ENCODE measurements at places on chromosomes 3 and 15.

GRCh38 chr15:89824607-89824867, 9.9 kb upstream of the ANPEP start:
- H3K4me1 ChIP-seq: no peaks in the 10 kb centered on the region
- H3K27me3 ChIP-seq: no peaks in the 10 kb centered on the region
- H3K27ac ChIP-seq: no peak overlapping the region
- no peak overlapping the region for H3K4me3 ChIP-seq

DNA sequence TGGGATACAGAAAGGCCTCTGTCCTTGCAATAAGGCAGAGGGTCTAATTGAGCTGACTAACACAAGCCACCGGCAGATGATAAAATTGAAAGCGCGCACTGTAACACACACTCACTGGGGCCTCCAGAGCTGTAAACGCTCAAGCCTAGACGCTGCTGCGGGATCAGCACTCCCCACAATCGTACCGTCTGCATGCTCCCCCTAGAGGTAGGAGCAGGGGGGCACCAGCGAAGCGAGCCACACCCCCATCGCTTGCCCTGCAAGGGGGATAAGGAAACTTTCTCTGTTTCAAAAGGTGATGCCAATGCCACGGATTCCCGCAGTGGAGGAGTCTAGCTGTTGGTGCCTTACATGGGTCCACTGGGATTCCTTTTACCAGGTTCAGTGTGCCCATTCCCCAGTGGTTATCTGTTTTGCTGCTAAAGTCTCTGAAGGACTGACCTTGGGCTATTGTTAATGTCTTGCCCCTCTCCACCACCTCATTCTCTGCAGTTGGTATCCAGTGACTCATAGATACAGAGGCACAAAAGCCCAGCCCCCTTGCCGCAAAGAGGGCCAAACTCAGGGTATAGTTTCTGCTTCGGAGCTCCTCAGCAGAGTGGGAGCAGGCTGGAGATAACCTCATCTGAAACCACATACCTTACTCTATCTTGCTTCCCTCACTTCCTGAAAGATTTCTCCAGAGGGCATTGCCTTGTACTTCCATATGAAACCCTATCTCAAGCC, 139.3 kb upstream of the KBTBD8 start:
- no peak for DNase-seq
- H3K36me3 ChIP-seq: no peaks in the 10 kb centered on the region
- H3K27ac ChIP-seq: no peak overlapping the region
- no peaks in the 10 kb centered on the region for H3K4me1 ChIP-seq
- no peaks in the 10 kb centered on the region for H3K27me3 ChIP-seq
- H3K4me3 ChIP-seq: no peak overlapping the region

DNA sequence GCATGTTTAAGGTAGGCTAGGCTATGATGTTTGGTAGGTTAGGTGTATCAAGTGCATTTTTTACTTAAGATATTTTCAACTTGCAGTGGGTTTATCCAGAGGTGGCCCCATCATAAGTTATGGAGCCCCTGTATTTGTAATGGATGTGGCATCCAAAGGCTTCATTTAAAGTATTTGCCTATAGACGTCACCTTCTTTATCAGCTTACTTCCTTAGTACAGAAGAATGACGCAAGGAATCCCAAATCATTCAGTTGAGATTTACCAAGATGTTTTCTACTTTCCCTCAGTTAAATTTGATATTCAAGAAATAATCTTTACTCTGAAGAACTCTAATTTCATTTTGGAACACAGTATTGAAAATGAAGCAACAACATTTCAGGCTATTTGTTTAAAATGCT, 201.3 kb downstream of the TBL1XR1 start:
- no peak for DNase-seq
- no peaks in the 10 kb centered on the region for H3K36me3 ChIP-seq
- H3K4me1 ChIP-seq: no peaks in the 10 kb centered on the region
- H3K27me3 ChIP-seq: no peaks in the 10 kb centered on the region
- H3K27ac ChIP-seq: no peak overlapping the region
- H3K4me3 ChIP-seq: no peak overlapping the region

DNA sequence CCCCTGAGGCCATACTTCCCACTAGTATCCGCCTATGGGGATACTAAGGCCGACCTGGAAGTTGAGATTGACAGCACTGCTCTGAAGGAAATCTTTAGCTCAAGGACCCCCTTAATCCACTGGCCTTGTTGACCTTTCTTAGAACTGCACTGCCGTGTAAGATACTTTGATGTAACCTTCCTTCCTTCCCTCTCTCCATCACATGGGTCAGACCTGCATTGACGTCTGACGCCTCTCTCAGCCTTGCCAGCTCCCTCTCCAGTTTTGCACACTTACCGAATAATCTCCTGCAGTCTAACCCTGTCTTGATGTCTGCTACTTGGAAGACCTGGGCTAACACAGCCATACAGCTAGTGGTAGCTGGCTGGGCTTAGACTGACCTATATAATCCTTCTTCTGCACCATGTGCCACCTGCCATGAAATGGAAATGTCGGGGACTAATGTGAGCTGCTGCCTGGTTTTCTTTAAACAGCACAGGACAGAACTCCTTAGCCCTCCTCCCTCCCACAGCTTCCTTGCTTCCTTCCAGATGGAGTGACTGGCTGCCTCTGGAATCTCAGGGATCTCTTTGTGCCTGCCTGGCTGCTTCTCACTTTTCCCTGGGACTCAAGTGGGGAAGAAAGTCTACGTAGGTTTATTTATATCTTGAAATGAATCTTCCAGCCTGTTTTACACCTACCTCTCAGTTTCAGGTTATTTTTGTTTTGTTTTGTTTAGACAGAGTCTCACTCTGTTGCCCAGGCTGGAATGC, 39.2 kb upstream of the HERC1 start:
- no peak overlapping the region for H3K4me3 ChIP-seq
- H3K4me1 ChIP-seq: no peaks in the 10 kb centered on the region
- no peaks in the 10 kb centered on the region for H3K36me3 ChIP-seq
- no peak for DNase-seq
- no peak overlapping the region for H3K27ac ChIP-seq

DNA sequence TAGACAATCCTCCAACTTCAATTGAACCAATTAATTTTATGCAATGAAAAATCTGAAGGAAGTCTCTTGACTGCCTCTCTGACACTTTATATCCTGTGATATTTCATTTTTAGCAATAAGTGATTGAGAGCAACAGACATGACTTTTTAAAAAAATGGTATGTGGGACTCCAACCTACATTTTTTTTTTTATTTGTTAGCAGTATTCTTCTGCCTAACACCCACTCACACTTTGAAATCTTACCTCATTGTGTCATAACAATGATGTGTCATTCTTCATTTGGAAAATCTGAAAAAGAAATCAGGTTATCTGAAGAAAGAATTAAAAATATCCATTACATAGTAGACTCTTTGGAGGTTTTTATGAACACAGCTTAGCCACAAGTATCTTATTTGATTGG, 541.3 kb upstream of the KCNMB2 start:
- no peak overlapping the region for H3K27ac ChIP-seq
- H3K27me3 ChIP-seq: no peaks in the 10 kb centered on the region
- no peak for DNase-seq

DNA sequence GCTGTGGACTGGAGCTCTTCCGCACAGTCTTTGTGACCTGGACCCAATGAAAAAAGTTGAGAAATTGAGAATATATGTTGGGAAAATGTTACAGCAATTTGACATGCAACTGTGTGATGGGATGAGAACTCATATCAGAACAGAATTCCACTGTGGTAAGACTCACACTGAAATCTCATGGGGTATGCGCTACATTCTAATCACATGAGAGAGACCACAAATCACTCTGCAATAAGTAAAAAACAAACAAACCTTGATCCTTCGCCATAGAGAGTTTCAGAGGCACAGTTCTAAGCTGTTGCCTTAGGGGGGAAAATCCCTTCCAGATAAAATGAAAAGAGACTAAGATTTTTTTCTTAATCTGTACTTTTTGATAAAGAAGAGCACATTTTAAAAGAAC, 37.3 kb downstream of the LMCD1 start:
- no peak overlapping the region for H3K27ac ChIP-seq
- H3K27me3 ChIP-seq: no peaks in the 10 kb centered on the region
- no peak overlapping the region for H3K4me3 ChIP-seq
- no peaks in the 10 kb centered on the region for H3K4me1 ChIP-seq

GRCh38 chr3:185342459-185343174, 20.3 kb upstream of the MAP3K13 start:
- no peak overlapping the region for H3K4me3 ChIP-seq
- no peak for DNase-seq
- H3K36me3 ChIP-seq: no peaks in the 10 kb centered on the region
- no peak overlapping the region for H3K27ac ChIP-seq
- H3K4me1 ChIP-seq: no peaks in the 10 kb centered on the region
- no peaks in the 10 kb centered on the region for H3K27me3 ChIP-seq

DNA sequence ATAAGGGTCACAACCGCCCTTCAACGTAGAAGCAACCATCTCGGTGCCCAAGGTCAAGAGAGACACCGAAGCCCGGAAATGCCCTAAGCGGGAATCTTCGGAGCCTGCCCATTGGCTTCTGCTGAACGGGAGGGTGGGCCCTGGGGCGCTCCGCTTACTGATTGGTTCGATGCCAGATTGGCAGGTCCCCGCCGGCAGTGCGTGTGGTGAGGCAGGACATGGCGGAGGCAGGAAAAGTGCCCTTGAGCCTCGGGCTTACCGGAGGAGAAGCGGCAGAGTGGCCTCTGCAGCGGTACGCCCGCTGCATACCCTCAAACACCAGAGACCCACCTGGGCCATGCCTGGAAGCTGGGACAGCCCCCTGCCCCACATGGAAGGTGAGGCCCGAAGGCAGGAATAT, at the start of gene REC114:
TSS of gene REC114 (plus strand) at position 197 of the 400 bp plus-strand sequence. CDS start at position 219, 22 bp downstream.
- no peak within 1 kb of the TSS for H3K27ac ChIP-seq
- no peak within 1 kb of the TSS for H3K4me3 ChIP-seq
- H3K27me3 ChIP-seq: no peaks in the 10 kb centered on the region

DNA sequence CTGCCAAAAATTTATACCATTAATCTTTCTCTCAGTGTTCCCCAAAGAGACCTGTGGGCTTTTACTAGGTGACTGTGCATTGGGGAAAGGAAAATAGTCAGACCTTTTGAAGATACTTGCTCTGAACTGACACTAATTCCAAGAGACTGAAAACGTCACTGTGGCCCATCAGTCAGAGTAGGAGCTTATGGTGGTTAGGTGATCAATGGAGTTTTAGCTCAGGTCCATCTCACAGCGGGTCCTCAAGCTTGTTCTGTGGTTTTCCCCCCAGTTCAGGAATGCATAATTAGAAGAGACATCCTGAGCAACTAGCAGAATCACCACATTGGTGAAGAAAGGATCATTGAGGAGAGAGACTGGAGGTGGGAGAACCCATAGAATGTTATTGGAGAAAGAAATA, 134.7 kb downstream of the SV2B start:
- H3K27me3 ChIP-seq: peaks cover 9% of the 10 kb centered on the region
- H3K36me3 ChIP-seq: no peaks in the 10 kb centered on the region
- no peak for DNase-seq
- no peak overlapping the region for H3K27ac ChIP-seq
- H3K4me3 ChIP-seq: no peak overlapping the region
- no peaks in the 10 kb centered on the region for H3K4me1 ChIP-seq

GRCh38 chr15:64247906-64248541, 85.2 kb upstream of the PPIB start:
- no peak overlapping the region for H3K27ac ChIP-seq
- H3K4me1 ChIP-seq: no peaks in the 10 kb centered on the region
- no peak overlapping the region for H3K4me3 ChIP-seq

DNA sequence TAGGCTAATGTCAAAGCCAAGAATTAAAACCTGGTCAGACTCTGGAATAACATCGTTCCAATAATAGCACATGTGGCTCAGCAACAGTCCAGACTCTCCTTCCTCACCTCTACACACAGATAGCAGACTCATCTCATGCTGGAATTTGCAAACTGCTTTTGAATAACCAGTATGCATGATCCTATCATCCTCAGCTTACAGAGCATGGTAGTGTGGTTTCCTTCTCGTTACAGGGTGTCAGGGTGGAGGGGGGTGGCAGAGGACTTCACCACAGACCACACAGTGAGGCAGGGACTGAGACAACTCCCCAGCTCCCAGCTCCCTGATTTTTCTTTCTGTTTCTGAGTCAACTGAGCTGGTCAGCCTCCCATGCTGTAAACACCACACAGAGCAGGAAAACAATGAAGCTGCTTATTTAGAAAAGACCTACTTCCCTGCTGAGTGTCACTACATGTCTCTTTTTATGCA, 101.6 kb downstream of the RPL22L1 start:
- no peaks in the 10 kb centered on the region for H3K27me3 ChIP-seq
- no peak for DNase-seq
- no peaks in the 10 kb centered on the region for H3K36me3 ChIP-seq
- H3K27ac ChIP-seq: no peak overlapping the region
- no peaks in the 10 kb centered on the region for H3K4me1 ChIP-seq

GRCh38 chr3:29544701-29545363, 264.0 kb downstream of the RBMS3 start:
- H3K36me3 ChIP-seq: no peaks in the 10 kb centered on the region
- H3K4me1 ChIP-seq: no peaks in the 10 kb centered on the region
- DNase-seq: no peak
- H3K27me3 ChIP-seq: no peaks in the 10 kb centered on the region
- H3K4me3 ChIP-seq: no peak overlapping the region

DNA sequence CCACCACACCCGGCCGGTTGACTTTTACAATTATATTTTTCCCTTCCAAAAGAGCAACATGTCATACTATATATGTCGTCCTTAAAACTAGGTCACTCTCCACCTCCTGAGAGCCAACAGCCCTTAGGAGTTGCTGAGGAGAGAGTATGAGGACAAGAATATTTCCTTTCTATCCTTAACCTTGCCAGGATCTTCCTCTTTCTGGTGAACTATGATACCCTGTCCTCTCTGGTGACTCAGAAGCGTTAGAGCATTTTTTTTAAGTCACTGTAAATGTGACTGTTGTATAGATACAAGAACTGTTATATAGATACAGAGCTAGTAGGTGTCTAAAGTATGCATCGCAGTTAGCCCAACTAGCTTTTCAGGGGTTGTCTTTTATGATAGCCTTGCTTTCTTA, 33.7 kb upstream of the MTHFS start:
- DNase-seq: no peak
- no peak overlapping the region for H3K27ac ChIP-seq
- H3K4me1 ChIP-seq: no peaks in the 10 kb centered on the region
- no peaks in the 10 kb centered on the region for H3K27me3 ChIP-seq

GRCh38 chr3:169771497-169772304, 1.5 kb upstream of the MYNN start:
- H3K36me3 ChIP-seq: peaks cover 10% of the 10 kb centered on the region
- H3K27ac ChIP-seq: peak overlapping the region; percentile 99
- peaks cover 14% of the 10 kb centered on the region for H3K4me1 ChIP-seq
- H3K4me3 ChIP-seq: peak overlapping the region; percentile 72
- H3K27me3 ChIP-seq: no peaks in the 10 kb centered on the region

- H3K4me1 ChIP-seq: no peaks in the 10 kb centered on the region
- no peak overlapping the region for H3K4me3 ChIP-seq
- no peak overlapping the region for H3K27ac ChIP-seq
- no peaks in the 10 kb centered on the region for H3K36me3 ChIP-seq
- peaks cover 2% of the 10 kb centered on the region for H3K27me3 ChIP-seq
These were observed 221.4 kb downstream of the MINAR1 start for GRCh38 chr15:79653533-79653932.

DNA sequence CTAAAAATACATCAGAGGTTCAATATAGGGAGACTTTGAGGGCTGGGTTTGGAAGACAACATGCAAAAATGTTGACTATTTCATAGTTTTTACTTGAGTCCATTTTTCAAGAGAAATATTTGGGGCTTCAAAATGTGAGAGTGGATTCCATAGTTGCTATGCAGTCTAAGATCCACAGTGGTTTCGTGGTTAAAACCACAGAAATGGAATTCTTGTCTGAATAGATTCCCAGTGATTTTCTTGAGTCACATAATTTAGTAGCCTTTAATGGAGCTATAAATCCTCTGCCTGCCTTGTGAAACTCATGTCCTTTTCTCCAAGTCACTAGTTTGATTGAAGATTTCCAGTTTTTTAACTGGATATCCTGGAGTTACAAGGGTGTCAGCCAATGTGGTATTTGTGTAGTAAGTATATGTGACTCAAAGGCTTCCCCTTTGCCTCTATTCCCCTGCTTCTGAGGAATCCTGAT, 94.7 kb upstream of the RBMS3 start:
- no peak overlapping the region for H3K27ac ChIP-seq
- H3K4me1 ChIP-seq: no peaks in the 10 kb centered on the region
- H3K4me3 ChIP-seq: no peak overlapping the region
- H3K27me3 ChIP-seq: no peaks in the 10 kb centered on the region

Data from effector memory CD4-positive, alpha-beta T cell (primary cell).